MCF 10A (cell line): ENCODE measurements at places on chromosomes 5 and 9. TPM values are rescaled to one million over a fixed set of nuclear protein-coding genes. Genes with fewer than 3 reads are reported as not detected.

SCGB3A2 gene
- not detected in 2 replicates for total RNA-seq

BHMT2 gene
- not detected in 2 replicates for total RNA-seq

TMEM252 gene
- total RNA-seq: not detected in 2 replicates

SPOCK1 gene
- total RNA-seq: 34.3 and 61.6 TPM in 2 replicates

CEL gene
- total RNA-seq: 1.4 and 1.9 TPM in 2 replicates

IFNA2 gene
- total RNA-seq: not detected in 2 replicates

IL9 gene
- total RNA-seq: not detected in 2 replicates

GFI1B gene
- total RNA-seq: not detected in 2 replicates

CKMT2 gene
- not detected in 2 replicates for total RNA-seq

TXNDC8 gene
- not detected in 2 replicates for total RNA-seq

OLFML2A gene
- 0.21 and 0.25 TPM in 2 replicates for total RNA-seq

ITGA2 gene
- 14.1 and 16.8 TPM in 2 replicates for total RNA-seq

LOX gene
- 7.1 and 10.7 TPM in 2 replicates for total RNA-seq

GPX8 gene
- 37.2 and 38.8 TPM in 2 replicates for total RNA-seq

TTLL11 gene
- total RNA-seq: 9.0 and 13.6 TPM in 2 replicates

FBP2 gene
- not detected in 2 replicates for total RNA-seq

QRFP gene
- total RNA-seq: not detected in 2 replicates

LHX6 gene
- total RNA-seq: 0.26 TPM in 1 of 2 replicates, not detected in the other
